NCI-H2029 treated with DMSO at 0.1 percent for 48 hours (cell line): ENCODE measurements at places on chromosomes 11 and 22.

GRCh38 chr11:73177778-73178539 is 35.8 kb upstream of the FCHSD2 start:
- peak; percentile 15 for DNase-seq

- no peak for DNase-seq
Observed at GRCh38 chr11:3094223-3094824, 37.1 kb upstream of the CARS1 start.

- DNase-seq = no peak
Observed at GRCh38 chr11:128374026-128374425, 213.3 kb downstream of the ETS1 start.

DNA sequence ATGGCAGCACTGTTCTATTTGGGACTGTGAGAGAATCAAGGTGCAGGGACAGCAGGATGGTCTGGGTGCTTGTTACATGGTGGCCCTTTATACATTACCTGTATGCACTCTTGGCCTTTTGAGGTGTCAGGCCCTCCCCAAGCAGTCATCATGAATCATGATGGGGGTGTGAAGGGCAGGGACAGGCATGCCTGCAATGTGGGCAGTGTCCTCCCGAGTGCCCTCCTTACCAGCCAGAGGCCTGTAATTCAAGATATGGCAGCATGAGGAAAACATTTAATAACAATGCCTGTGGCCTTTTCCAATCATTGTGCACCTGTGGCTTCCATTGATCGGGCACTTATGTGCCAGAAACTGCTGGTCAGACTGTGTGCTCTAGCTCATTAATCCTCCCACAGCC is 25.5 kb upstream of the CYP2D6 start:
- no peak for DNase-seq

GRCh38 chr11:108985236-108985944 is 320.5 kb downstream of the DDX10 start:
- no peak for DNase-seq

- DNase-seq = no peak
Observed at GRCh38 chr11:35550374-35551036, 25.1 kb upstream of the PAMR1 start.

DNA sequence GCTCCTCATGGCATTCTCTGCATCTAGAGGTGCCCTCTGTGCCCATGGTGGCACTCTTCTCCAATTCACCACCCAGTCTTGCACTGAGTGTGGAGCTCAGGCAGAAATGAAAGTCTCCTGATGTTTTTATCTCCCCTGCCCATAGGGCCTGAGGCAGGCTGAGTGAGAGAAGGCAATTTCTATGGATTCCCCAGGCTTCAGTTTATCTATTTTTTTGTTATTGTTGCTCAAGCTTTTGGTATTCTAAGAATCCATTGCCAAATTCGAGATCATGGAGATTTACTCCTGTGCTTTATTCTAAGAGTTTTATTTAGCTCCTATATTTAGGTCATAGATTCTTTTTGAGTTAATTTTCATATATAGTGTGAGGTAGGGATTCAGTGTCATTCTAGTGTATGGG is 40.7 kb downstream of the TSPAN18 start:
- no peak for DNase-seq

- peak; percentile 91 for DNase-seq
Observed at GRCh38 chr11:113974741-113975470, at the start of gene HTR3A. HTR3A (plus strand) TSS chr11:113975108; CDS start chr11:113975326, 218 bp downstream.
